HT1080 (cell line): ENCODE measurements at places on chromosomes 11 and 22. TPM values are rescaled to one million over a fixed set of nuclear protein-coding genes. Genes with fewer than 3 reads are reported as not detected.

The OR52I2 gene
- total RNA-seq, result not detected in 2 replicates

The MIOX gene
- 0.13 TPM in 1 of 2 replicates, not detected in the other for total RNA-seq

DNA sequence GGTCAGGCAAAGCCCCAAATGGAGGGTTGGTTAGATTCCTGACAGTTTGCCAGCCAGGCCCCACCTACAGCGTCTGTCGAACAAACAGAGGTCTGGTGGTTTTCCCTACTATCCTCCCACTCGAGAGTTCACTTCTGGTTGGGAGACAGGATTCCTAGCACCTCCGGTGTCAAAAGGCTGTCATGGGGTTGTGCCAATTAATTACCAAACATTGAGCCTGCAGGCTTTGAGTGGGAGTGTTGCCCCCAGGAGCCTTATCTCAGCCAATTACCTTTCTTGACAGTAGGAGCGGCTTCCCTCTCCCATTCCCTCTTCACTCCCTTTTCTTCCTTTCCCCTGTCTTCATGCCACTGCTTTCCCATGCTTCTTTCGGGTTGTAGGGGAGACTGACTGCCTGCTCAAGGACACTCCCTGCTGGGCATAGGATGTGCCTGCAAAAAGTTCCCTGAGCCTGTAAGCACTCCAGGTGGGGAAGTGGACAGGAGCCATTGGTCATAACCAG, 4.7 kb upstream of the TTC36 start:
- DNase-seq, result peak; percentile 38

- DNase-seq, result no peak
Measured at GRCh38 chr22:31394326-31394725, 5.1 kb upstream of the DRG1 start.

- DNase-seq, result no peak
Measured at GRCh38 chr22:22945195-22945594, 57.6 kb downstream of the IGLL5 start.

DNA sequence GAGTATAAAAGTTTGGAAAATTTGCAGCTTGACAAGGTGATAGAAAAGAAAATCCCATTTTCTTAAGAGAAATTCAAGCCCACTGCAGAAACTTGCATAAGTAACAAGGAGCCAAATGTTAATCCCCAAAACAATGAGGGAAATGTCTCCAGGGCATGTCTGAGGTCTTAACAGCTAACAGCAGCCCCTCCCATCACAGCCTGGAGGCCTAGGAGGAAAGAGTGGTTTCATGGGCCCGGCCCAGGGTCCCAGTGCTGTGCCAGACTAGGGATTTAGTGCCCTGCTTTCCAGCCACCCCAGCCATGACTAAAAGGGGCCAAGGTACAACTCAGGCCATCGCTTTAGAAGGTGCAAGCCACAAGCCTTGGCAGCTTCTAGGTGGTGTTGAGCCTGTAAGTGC, 123.7 kb upstream of the TRPC6 start:
- no peak for DNase-seq
